ENCODE measurements at places on chromosomes 2 and 18.

- no peak for DNase-seq
Observed at GRCh38 chr2:232126301-232127099, 165.0 kb downstream of the DIS3L2 start.

DNA sequence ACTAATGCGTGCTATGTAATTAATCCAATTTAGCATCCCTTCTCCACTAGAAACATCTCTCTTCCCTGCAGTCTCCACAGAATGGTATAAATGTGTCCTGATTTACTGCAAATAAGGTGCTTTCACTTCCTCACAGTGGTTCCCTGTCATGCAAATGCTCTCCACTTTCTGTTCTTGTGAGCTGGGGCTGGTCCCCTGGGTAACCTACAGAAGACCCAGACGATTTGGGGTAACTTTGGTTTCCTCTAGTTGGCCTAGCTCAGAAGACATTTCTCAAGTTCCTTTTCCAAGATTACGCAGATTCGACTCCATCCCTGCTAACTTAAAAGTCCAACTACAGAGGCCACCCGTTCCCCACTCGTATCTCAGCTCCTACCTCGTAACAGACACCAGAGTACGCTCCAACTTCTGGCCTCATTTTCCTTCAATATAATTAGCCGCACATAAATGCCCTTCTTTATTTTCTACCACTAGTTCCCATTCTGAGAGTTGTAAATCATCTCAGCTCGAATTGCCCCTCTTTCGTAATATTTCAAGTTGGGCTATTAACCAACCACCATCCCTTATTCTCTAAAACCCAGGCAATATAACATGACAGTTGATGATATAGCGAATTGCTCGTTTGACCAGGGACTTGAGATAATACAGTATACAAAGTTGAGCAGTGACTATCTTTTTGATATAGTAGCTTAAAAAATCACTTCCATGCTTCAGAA lies 28.8 kb upstream of the NEDD4L start:
- peak; percentile 40 for DNase-seq

DNA sequence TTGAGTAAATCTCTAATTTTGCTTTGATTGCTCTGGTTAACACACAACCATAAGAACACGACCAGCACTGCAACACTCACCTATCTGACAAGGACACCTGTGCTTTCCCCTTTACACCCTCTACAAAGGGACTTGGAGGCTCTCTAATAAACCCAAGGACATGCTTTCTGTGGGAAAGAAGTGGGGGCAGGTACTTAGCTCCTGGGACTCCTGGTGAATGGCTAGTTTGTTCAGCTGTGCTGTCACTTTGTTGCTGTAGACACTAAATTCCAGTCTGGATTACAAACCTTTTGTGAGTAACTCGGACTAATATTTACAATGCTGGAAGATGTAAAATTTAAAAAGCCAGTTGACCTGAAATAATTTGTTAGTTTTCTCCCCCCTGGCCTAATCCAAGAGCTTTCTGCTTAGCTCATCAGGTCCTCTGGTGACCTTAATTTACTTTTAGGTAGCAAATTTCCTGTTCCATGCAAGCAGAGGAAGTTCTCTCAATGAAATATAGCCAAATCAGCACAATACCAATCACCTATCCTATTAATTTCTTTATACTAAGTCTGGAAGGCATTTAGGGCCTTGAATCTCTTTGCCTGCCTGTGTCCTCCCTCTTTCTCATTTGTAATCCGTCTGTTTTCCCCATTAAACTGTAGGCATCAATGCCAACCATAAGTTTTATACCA lies 67.5 kb downstream of the PLCL1 start:
- no peak for DNase-seq

GRCh38 chr18:35672897-35673296 lies 91.4 kb downstream of the GALNT1 start:
- no peak for DNase-seq

- no peak for DNase-seq
Observed at GRCh38 chr2:147846412-147847081, 1.7 kb downstream of the ACVR2A start.

GRCh38 chr2:182446087-182446486 lies 19.3 kb upstream of the PDE1A start:
- no peak for DNase-seq

DNA sequence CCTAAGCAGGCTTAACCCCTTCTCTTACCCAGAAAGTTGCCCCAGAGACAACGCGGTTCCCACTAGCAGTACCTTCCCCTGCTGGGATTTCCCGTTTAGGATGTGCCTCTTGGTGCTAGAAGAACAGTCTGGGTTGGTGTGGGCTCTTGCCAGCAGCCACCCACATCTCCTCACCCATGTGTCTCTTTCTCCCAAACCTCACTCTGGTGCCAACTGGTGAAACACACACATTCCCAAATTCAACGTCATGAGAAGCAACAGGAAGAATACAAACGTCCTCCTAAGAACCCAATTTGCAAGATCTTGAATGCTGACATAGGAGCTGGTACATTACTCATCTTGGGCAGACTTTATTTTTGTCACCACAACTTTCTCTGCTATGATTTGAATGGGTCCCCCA lies 36.2 kb downstream of the DIPK1C start:
- no peak for DNase-seq

- no peak for DNase-seq
Observed at GRCh38 chr2:200235533-200235932, 71.0 kb upstream of the SPATS2L start.

- DNase-seq = no peak
Observed at GRCh38 chr2:231413921-231414476, 18.5 kb downstream of the B3GNT7 start.

- no peak for DNase-seq
Observed at GRCh38 chr2:6538607-6539006, 327.1 kb downstream of the CMPK2 start.

DNA sequence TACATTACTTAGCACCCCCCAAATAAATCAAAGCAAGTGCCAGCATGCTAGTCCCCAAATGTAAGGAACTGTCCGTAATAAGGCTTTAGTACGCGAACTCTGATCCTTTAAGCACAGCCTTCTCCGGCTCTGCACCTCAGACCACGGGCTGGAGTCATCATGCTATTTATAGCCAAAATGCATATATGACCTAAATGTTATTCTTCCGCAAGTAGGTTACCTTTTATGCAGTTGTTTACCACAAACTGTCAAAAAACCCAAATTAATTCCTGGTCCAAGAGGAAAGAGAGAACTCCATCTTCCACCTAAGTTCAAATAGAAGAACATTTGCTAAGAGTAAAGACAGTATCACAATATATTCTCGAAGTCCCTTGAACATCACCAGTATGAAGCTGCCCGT lies 42.7 kb downstream of the ZNF516 start:
- no peak for DNase-seq

DNA sequence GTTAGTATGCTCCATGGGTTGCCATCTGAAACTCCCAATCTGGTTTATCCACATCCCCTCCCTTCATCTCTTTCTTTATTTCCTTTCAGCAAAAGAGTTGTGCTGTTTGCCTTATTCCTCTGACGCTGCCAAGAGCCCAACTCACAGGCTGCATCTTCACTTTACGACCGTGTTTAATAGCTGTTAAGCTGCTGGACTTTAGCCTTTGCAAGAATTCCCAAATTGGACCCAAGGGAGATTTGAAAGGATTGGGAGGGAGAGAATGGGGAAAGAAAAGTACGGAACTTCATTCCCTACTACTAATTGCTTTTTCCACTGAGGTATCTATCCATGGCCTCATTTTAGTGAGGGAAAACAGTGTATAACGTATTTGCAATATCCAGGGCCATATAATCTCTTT lies 263.4 kb upstream of the MEIS1 start:
- DNase-seq = no peak
